ENCODE measurements at places on chromosomes 5 and 9.

- no peak for DNase-seq
Observed at GRCh38 chr9:130199605-130200004, 27.4 kb downstream of the NCS1 start.

DNA sequence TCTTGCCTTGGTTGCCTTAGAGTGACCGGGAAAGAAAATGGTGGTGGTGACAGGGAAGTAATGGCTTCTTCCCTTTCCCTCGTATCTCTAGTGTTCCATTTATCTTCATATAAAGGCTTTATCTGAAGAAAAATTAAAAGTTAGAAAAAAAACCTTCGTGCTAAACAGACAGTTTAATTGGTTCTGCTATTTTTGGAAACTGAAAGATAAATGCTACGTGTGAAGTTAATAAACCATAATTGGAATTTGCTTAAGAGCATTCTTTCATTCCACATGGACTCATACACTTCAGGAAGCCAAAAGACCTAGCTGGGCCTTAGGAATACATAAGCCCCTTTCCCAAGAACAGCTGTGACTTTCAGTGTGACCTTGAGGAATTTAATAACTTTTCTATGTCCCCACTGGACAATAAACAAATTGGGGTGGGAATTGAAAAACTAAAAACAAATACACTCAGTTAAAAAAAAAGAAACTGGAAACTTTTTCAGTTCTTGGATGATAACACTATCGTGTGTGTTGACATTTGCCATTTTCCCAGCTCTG is 818.8 kb upstream of the WWC1 start:
- no peak for DNase-seq

- DNase-seq: no peak
Observed at GRCh38 chr9:127519301-127520166, 68.2 kb downstream of the LRSAM1 start.

- DNase-seq: no peak
Observed at GRCh38 chr9:73133022-73133651, 18.5 kb upstream of the ANXA1 start.

GRCh38 chr5:67003685-67003934 is 193.0 kb downstream of the CD180 start:
- no peak for DNase-seq

DNA sequence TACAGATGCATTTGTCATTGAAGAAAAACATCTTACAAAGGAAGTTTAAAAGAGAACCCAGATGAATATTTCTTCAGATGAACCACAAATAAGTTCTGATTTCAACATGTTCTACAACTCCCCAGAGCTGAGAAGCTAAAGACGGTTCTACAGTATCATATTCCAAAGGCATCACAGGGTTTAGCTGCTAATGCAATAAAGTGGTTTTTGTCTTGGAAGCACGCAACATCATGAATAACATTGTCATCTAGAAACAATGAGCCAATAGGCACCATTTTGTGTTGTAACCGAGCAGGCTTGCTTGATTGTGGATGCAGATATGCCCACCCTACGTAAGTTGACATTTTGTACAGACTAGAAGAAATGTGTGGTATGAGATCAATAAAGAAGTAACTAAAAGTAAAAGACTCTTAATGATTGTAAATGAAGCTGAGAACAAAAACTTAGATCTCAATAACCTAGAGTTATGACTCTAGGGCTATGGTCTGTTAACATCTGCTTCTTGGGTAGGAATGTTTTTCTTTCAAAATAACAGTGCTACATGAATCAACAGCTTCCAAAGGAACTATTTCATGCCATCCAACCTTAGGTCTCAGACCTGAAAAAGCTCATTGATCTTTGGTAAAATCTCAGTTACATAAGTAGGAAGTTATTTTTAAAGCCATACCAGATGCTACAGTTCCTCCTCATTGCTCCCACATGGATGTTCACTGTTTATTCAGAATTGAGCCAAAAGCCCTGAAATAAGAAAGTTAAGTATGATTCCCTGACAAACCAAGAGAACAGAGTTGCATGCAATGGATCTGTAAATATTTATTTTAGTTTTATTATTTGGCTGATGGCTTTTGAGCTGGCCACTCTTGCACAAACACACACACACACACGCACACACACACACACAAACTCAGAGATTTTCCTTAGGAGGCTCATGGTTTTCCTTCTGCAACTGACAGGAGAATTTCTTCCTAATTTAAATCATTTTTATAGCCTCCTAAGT is 118.7 kb upstream of the SLCO6A1 start:
- DNase-seq: no peak

GRCh38 chr9:33453286-33453860 is 6.0 kb upstream of the AQP3 start:
- no peak for DNase-seq

DNA sequence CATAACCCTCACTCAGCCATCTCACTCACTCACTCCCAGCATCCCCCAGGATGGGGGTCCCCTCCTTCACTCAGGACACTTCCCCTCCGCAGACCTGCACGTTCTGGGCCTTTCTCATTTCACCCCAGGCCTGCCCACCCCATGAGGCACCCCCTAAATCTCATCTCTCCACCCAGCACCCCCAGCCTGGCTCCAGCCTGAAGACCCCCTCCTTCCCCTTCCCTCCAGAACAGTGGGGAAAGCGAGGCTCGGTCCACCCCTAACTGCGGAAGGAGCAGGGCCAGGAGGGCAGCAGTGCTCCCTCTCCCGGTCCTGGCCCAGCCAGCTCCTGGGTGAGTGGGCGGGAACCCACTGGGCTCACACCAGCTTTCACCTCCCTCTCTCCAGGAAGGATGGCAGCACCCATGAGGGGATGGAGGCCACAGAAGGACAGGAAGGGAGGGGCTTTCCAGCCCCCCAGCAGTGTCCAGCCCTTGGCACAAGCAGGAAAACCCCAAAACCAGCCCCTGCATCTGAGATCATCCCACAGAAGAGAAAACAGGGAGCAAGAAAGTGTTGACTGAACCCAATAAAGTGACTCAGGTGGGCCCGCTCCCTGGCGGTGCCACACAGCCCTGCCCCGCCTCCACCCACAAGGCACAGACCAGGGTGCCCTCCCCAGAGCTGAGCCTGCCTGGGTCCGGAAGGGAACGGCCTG is 55.0 kb downstream of the LRSAM1 start:
- DNase-seq: no peak

- no peak for DNase-seq
Observed at GRCh38 chr5:78008356-78008967, 232.3 kb upstream of the TBCA start.

GRCh38 chr9:131140550-131140949 is 15.2 kb downstream of the NUP214 start:
- DNase-seq: no peak

- DNase-seq: no peak
Observed at GRCh38 chr9:22098643-22099332, 89.7 kb upstream of the CDKN2B start.

- DNase-seq: peak; percentile 76
Observed at GRCh38 chr9:131762356-131762932, 22.6 kb upstream of the RAPGEF1 start.

DNA sequence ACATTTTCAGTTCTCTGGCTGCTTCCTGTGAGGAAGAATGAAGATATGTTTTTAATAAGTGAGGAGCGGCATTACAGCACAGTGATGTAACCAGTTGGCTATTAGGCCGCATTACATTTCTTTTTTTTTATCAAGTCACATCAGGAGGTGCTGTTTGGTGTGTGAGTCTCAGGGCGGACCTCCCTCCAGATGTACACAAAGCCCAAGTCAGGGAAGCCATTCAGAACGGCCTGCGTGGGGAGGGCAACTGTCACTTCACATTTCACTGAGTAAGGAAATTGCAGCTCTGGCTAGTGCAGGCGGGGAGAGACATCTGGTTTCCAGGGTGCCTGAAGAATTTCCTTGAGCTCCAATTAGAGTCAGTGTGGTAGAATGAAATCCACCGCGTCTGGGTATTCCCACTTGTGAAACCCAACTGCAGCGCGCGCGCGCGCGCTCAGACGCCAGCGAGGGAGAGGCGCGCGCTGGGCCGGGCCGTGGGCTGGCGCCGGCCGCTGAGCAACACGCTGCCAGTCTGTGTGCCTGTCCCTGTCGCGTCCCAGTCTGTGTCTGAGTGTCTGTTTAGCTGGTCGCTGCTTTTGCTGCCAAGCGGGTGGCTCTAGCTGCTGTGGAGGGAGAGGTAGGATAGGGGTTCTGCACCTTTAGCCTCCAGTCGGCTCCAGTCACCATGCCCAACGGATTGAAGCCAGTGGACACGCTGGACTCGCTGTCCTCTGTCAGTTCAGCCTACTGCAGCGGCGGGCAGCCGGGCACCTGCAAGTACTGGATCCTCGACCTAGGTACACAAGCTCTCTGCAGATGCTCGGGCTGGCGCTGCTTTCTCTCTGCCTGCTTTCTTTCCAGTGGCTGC is 140.8 kb upstream of the OTULINL start:
- no peak for DNase-seq

GRCh38 chr5:80146046-80146445 is 109.8 kb downstream of the SERINC5 start:
- DNase-seq: no peak

Data from activated CD4-positive, alpha-beta T cell treated with anti-CD3 and anti-CD28 coated beads, Interleukin-2, amount 50 U/mL, for 1 hour (primary cell).